Skeletal muscle cell (primary cell): ENCODE measurements at places on chromosomes 7 and 10.

GRCh38 chr10:60044242-60044641 lies 137.9 kb upstream of the CCDC6 start:
- DNase-seq = peak; percentile 25

DNA sequence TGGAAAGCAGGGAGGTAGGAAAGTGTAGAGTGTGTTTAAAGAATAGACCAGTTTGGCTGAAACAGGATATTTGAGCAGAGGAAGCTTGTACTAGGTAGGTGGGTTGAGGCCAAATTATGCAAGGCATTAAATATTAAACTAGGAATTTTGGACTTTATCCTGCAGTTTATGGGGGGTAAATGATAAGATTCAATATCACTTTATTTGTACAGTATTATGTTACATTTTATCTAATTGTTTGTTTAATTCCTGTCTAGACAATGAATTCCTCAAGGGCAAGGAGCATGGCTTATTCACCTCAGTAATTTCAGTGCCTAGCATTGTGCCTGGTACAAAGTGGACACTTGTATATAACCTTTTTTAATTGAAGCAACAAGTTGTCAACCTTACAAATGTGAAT lies 125.9 kb downstream of the CFTR start:
- DNase-seq = no peak

- no peak for DNase-seq
These were observed 5.7 kb upstream of the HSPA12A start for GRCh38 chr10:116748041-116748440.

GRCh38 chr10:77012812-77013500 lies 624.7 kb downstream of the KCNMA1 start:
- DNase-seq = no peak

DNA sequence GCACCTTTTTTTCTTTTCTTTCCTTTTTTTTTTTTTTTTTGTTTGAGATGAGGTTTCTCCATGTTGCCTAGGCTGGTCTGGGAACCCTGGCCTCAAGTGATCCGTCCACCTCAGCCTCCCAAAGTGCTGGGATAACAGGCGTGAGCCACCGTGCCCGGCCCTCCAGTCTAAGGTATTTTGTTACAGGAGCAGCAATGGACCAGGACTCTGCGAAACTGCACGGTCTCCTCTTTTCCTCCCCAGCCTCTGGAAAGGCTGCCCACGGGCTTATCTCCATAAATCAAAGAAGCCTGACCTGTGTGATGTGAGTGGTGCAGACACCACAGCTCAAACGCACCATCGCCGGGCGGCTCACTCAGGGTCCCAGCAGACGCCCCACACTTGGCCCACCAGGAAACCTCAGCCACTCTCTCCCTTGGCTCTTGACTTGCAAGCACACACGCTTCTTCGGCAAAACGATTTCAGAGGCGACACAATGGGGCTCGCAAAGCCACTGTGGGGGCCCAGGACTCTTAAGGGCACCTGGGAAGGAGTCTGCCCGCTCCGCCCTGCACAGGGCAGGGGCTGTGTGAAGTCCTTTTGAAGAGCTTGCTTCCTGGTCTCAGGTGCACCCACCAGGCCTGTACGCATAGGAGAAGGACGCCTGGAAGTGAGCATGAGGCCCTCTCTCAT lies 20.6 kb downstream of the WDR86 start:
- no peak for DNase-seq

- DNase-seq = no peak
These were observed 159.4 kb upstream of the CDK1 start for GRCh38 chr10:60618861-60619260.

DNA sequence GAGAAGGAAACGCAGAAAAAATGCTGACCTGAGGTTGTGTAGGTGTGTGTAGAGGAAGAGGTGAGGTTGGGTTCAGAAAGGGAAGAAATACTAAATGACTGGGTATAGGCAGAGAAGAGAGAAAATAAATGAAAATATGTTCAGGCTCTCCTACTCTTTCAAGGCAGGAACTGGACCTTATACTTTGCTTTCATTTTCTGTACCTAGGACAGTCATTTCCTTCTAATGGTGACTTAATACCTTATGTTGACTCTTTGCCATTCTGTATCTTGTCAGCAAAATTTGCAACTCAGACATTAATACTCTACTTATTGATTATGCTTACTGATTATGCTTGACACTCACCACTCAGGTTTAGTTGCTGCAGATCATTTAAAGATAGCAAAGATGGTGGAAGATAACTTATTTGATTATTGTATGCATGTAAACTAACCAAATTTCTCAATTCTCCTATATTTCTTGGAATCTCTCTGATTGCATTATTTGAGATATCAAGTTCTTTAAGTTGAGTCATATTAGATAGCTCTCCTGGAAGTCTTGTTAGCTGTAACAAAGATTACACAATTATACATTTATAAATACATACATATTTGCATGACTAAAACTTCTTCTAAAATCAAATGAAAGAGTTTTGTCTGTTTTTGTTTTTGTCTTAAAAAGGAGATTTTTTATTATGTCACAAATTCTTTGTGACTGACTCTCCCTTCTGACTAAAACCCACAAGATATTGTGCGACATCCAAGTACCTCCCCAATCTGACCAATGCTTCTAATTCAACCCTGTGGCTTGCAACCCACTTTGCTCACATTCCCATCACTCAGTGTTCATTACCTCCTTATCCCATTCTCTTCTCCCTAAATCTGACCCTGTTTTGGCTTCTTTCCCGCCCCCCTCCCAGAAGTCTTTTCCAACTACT lies 20.0 kb downstream of the LRRD1 start:
- DNase-seq = peak; percentile 73

GRCh38 chr7:80918909-80919721 lies at the start of gene SEMA3C:
Gene SEMA3C, minus strand, starts transcription at chr7:80919051. Its CDS starts 2,270 bp downstream, at chr7:80916781.
- DNase-seq = peak; percentile 89

GRCh38 chr7:149471289-149471953 lies 10.6 kb upstream of the ZNF777 start:
- no peak for DNase-seq

DNA sequence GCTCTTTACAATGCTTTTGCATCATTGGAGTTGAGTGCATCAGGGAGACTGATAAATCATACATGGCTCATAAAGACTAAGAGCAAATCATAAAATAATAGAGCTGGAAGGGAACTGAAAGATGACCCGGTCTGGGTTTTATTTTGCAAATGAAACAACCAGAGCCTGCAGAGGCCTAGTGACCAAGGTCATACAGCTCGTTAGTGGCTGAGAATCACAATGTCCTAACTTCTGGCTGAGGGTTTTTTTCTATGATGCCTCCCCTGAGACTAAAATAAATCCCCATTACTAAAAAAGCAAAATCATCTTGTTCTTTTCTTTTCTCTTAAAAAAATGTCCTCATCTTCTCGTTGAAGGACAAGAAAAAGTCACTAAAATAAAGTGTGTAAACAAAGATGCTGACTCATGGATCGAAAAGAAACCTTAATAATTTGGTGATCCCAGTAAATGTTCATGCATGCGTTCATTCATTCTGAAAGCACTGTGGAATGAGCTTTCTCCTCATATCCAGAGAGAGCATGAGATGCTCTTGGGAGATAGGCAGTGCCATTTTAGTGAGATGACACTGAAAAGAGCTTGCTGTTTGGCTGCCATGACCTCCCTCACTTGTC lies 107.8 kb upstream of the PHYHIPL start:
- no peak for DNase-seq

DNA sequence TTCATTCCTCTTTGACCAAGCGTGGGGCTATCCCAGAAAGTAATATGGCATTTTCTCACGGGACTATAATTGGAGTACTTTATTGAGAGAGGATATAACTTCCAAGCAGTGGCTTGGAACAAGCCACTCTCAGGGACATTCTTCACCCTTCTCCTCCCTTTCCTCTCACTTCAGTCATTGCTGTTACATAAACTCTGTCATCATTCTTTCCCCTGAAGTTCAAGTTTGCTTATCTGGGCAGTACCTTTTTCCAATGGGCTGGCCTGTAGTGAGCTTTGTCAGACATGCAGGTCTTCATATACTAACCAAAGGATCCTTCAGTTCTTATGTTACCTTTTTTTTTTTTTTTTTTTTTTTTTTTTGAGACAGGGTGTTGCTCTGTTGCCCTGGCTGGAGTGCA lies 58.7 kb upstream of the KMT2E start:
- no peak for DNase-seq

GRCh38 chr10:62133618-62134017 lies 135.0 kb downstream of the RTKN2 start:
- DNase-seq = no peak

- DNase-seq = no peak
These were observed 59.9 kb downstream of the COL26A1 start for GRCh38 chr7:101422356-101423195.

- no peak for DNase-seq
These were observed 108.0 kb downstream of the DNAJB6 start for GRCh38 chr7:157444843-157445135.

DNA sequence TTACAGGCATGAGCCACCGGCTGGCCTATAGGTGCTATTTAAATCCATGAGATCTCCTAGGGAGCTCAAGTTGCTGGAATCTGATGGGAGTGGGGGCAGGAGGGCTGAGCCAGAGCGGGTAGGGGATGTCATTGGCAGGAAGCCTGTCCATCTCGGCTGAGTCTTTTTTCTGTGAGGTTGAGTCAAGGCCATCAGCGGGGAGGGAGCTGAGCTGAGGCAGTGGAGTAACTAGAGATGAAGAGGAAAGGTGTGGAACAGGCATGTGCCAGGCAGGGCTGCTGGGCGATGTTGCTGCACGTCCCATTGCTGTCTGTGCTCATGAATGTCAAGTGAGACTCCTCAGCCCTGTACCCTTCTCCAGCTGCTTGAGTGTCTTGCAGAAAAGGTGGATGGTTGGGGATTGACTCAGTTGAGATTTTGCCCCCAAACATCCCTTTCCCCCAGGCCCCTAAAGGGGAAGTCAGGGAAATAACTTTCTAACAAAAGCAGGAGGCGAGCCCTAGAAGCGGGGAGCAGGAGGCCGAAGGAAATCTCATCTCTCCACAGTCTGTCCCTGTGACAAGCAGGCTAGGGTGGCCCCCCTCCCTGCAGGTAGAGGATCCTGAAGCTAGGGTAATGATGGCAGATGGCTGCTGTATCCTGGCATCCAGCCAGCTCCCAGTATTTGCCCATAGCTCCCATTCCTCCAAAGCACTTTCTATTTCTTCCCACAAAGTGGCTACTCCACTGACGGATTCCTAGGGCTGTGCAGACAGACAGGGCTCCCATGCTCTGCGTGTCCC lies 5.4 kb downstream of the ATP6V1F start:
- DNase-seq = no peak

GRCh38 chr7:97006816-97007582 lies 1.6 kb downstream of the DLX6 start:
- DNase-seq = no peak

GRCh38 chr7:120741371-120742042 lies 116.4 kb downstream of the TSPAN12 start:
- DNase-seq = no peak

- DNase-seq = no peak
These were observed 9.7 kb downstream of the CHST3 start for GRCh38 chr10:71973777-71974488.

- no peak for DNase-seq
These were observed 295.5 kb downstream of the MDFIC start for GRCh38 chr7:115217373-115217772.

DNA sequence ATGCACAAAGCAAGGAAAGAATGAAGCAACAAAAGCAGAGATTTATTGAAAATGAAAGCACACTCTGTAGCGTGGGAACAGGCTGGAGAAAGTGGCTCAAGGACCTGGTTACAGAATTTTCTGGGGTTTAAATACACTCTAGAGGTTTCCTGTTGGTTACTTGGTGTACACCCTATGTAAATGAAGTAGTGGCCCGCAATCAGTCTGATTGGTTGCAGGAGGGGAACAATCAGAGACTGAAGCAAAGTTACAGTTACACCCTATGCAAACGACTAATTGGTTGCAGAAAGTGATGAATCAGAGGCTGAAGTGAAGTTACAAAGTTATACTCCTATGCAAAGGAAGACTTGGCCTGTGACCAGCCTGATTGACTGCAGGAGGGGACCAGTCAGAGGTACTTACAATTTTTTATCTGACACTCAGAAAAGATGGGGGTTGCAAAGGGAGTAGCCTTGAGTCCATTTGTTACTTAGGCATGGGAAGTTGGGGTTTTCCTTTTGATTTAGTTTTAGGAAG lies 3.6 kb upstream of the MTPN start:
- peak; percentile 38 for DNase-seq

- no peak for DNase-seq
These were observed 198.7 kb downstream of the CXCL12 start for GRCh38 chr10:44186150-44186549.

GRCh38 chr7:26319636-26320035 lies 28.0 kb downstream of the SNX10 start:
- DNase-seq = no peak

- DNase-seq = no peak
These were observed 76.3 kb upstream of the CAMK2B start for GRCh38 chr7:44401692-44402091.

GRCh38 chr7:78296644-78297371 lies 498.2 kb downstream of the PHTF2 start:
- no peak for DNase-seq

DNA sequence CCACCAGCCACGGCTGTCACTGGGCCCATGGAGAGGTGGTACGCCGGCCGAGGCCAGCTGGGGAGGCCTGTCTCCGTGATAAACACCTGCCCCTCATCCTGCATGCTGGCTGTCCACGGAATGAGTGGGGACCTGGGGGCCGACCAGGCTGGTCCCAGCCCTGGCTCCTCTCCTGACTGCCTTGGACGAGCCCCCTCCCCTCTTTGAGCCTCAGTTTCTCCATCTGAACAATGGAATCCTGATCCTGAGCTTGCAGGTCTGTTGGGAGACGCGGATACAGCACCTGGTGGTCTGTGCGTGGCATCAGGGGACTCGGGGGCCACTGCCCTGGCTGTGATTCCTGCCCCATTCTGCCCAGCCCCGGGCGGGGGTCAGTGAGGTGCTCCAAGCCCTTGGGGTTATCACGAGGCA lies 109.9 kb downstream of the MICALL2 start:
- DNase-seq = no peak

DNA sequence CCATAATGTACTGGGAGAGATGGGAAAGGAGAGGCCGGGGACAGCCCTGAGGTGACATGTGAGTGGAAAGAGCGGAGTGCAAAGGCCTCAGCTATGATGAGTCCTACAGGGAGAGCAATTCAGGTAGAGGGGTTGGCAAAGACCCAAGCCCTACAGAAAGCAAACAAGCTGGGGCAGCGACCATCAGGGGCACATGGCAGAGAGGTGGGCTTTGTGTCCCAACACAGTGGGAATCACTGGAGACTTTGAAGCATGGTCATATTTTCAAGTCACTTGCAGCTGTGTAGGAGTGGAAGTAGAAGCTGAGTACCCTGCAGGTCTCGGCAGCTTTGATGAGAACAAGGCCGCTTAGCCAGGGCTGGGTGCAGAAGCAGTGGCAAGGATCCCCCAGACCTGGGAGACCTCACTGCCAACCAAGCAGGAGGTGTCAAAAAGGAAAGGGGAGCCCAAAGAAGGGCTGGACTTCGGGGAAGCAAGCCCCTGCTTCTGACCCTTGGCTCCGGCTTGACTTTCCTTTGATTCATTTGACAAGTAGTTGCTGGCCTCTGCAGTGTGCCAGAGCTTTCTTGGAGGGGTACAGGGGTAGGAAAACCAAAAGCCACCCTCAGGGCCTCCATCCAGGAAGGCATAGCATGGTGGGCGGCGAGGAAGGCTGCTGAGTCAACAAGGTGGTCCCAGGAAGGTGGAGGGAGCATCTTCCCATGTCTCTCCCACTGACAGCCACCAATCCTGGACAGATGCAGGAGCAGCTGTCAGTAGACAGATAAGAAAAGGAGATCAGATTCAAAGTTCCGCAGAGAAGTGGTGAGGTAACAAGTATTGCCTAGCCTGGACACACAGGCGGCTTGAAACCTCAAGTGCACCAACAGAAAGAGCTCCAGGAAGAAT lies 1.9 kb upstream of the PGAM2 start:
- no peak for DNase-seq
